ENCODE measurements at places on chromosomes 13 and 19. TPM values are rescaled to one million over a fixed set of nuclear protein-coding genes. Genes with fewer than 3 reads are reported as not detected.

DNA sequence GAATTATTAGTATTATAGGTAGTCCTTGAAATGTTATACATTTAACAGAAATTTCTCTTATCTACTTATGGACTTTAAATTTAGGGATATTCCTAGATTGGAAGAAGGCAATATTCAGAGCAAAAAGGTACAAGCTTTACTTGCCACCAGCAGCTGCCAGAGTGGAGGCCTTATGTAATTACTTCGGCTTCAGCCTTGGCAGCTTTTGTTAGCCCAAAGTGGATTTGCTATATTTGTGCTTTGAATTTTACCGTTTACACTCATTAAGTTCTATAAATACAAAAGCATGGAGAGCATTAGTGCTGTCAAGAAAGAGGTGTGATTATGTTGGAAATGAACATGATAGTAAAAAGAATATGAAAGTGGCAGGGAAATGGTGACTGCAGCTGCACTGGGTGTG is 319.9 kb downstream of the ATP8A2 start:
- DNase-seq, result no peak

DNA sequence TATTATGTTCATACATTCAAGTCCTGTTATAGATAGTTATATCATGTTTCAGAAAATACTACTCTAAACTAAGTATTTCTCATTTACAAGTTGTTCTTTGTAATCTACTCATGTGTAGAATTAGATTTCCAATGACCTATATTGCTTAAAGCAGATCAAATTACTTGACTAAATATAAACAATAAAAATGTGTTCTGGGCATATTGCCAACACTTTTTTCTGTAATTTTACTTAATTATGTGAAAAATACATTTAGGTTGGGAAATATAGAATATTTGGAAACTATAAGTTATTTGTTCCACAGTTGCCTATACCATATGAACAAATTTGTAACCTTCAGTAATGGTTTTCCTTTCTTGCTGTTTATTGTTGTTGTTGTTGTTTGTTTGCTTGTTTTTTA is 275.2 kb upstream of the PCDH9 start:
- DNase-seq, result no peak

DNA sequence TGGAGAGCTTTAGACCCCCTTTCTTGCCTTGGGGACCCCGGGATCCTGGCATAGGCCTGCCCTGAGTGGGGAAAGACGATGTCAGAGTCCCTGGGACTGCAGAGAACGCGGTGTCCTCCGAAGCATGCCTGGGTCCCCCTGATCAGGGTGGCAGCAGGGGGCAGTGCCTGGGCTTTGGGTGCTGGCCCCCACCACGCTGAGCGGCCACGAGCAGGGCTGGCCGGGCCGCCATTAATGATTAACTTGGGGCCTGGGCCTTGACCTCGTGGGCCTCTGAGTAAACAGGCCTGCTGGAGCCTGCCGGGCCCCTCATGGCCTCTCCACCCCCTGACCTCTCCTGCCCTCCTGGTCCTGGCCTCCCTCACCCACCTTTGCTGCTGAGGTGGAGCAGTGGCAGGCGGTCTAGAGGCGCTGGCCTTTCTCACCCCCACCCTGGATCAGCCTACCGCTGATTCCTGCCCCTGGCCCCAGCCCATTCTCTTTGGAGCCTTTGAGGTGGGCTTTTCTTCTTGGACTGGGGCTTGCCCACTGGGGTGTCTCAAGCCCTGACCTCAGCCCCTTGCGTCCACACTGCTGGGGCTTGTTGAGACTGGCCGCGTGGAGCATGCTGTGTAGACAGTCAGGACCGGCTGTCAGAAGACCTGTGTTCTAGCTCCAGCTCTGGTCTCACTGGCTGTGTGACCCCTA is 26.3 kb downstream of the CEBPA start:
- no peak for DNase-seq

GRCh38 chr13:107413005-107413404 is 802.3 kb downstream of the LIG4 start:
- DNase-seq, result no peak

GRCh38 chr13:80865329-80865728 is 524.4 kb upstream of the SPRY2 start:
- no peak for DNase-seq

GRCh38 chr13:100159584-100159983 is 70.7 kb downstream of the PCCA start:
- DNase-seq, result no peak

- DNase-seq, result peak; percentile 76
These were observed 8.0 kb downstream of the CCDC194 start for GRCh38 chr19:17385878-17386611.

- no peak for DNase-seq
These were observed 450.0 kb downstream of the KLF5 start for GRCh38 chr13:73508841-73509240.

- no peak for DNase-seq
These were observed 15.3 kb downstream of the LGALS16 start for GRCh38 chr19:39670998-39671397.

DNA sequence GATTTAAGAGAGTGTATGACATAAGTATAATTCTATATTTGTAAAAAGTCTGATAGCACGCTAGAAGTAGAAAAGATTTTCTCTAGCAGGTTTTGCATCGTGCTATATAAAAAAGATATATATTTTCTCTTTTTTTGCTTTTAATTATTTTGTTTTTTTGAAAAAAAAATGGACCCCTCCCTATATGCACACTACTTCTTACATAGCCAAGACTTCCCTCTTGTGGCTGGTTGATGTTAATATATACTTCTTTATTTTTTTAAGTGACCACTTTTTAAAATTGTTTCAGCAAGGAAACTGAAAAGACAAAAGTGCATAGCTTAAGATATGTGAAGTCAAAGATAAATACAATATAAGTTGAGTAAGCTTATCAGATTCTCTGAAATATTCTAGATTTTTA is 1202.8 kb downstream of the DIAPH3 start:
- no peak for DNase-seq

DNA sequence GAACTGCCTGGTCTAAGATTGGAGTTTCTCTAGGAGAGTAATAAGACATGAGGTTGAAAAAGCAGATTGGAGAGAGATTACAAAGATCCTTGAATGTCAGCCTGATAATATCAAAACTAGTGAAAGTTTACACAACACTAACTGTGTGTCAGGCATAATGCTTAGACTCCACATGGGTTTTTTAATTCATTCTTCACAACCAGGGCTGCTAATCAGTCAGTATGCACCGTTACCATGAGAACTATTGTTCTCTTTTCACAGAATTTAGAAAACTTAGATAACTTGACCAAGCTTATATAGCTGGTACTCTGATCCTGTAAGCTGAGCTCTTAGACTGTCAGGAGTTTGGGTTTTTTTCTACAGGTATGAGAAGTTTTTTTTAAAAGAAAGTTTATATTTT is 46.6 kb upstream of the TSC22D1 start:
- no peak for DNase-seq

DNA sequence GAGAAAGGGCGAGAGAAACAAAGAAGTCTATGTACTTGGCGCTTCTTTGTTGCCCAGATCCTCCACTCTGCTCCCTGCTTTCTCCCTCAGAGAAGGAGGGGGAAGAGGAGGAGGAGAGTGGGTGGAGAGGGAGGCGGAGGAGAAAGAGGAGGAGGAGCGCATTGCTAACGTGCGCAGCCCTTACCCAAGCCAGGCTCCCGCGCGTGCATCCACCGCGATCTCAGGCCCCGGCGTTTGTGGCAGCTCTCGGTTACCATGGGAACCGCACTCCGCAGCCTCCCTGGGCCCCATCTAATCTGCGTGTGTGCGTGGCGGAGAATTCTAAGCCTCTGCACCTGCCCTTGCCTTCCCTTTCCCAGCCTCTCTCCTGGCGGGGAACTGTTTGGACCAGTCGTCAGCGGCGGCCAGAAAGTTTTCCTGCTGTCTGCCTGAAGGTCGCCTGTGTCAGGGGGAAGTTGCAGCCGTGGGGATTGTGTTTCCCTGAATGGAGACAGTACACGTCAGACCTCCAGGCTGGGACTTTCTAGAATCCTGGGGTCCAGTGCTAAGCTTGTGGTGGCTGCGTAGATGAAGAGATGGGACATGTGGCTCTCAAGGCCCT is at the start of gene ERICH6B:
Gene ERICH6B (minus strand): TSS at position 239 of the 601 bp plus-strand sequence. CDS start 18,734 bp downstream, outside the sequence.
- no peak for DNase-seq

DNA sequence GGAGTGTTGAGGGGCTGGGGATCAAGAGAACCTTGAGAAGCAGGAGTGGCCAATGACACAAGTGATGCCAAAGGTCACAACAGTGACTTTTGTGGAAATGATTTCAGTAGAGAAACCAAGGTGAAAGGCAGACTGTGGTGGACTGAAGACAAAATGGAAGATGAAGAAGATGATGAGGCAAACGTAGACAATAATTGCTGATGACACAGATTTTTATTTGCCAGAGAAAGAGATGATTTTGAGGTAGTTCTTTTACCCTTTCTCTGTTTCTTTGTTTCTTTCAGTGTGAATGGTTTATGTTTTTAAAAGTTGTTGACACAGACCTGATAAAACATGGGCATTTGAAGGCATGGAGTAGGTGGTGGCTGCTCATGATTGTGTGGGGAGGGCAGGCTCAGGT is 121.0 kb upstream of the ARGLU1 start:
- DNase-seq, result no peak

- no peak for DNase-seq
These were observed 4.9 kb upstream of the PTBP1 start for GRCh38 chr19:792306-792885.

GRCh38 chr13:44785401-44785800 is 203.9 kb downstream of the NUFIP1 start:
- no peak for DNase-seq

- DNase-seq, result no peak
These were observed 1.2 kb upstream of the PALM3 start for GRCh38 chr19:14063105-14063504.

- peak; percentile 82 for DNase-seq
These were observed 840 bp upstream of the LILRA4 start for GRCh38 chr19:54339646-54340358.

GRCh38 chr13:20814224-20814910 is 40.6 kb upstream of the EEF1AKMT1 start:
- no peak for DNase-seq

- no peak for DNase-seq
These were observed 116.5 kb downstream of the SPRY2 start for GRCh38 chr13:80224468-80224867.

GRCh38 chr19:13843104-13843921 is 33.6 kb upstream of the NANOS3 start:
- peak; percentile 38 for DNase-seq

DNA sequence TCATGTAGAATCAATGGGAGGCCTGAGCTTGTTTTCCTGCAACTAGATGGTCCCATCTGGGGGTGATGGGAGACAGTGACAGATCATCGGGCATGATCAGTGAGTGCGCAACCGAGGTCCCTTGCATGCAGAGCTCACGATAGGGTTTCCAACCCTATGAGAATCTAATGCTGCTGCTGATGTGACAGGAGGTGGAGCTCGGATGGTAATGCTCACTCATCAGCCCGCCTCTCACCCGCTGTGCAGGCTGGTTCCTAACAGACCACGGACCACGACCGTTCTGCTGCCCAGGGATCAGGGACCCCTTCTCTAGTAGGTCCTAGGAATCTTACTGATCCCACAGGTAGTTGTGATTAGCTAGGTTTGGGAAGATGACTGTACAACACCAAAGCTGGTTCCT is 23.5 kb upstream of the GARRE1 start:
- DNase-seq, result no peak

- no peak for DNase-seq
These were observed 25.5 kb upstream of the CCNP start for GRCh38 chr19:40251991-40252390.

DNA sequence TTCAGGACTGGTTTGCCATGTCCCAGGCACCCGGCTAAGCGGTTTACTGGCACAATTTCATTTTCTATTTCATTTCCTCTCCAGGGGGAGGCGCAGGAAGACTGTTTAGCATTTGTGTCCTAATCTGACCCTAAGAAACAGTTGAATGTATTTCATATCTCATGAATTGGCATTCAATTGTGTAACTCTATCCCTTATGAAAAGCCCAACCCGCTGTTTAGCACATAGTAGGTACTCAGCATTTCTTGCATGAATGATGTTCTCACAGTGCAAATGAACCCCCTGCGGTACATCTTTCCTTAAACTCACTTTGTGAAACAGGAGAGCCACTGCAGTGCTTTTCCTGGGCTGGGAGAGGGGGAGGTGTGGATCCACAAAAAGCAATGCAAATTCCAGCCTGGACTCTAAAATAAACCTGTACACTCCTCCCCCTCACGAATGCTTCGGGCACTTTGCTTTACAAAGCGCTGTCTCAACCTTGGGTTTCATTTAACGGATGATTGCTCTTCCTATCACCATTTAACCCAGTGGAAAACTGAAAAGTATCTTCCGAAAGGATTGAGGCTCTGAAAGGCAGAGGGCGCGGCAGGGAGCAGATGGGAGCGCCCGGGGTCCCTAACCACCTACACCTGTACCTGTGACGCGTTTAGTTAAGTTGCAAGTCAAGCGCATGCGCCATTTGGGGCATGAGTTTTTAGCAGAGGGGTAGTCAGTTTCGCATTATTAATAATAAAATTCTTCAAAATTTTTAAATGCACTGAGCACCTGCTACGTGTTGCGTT is 1.2 kb upstream of the EEF2 start:
- DNase-seq, result peak; percentile 86

DNA sequence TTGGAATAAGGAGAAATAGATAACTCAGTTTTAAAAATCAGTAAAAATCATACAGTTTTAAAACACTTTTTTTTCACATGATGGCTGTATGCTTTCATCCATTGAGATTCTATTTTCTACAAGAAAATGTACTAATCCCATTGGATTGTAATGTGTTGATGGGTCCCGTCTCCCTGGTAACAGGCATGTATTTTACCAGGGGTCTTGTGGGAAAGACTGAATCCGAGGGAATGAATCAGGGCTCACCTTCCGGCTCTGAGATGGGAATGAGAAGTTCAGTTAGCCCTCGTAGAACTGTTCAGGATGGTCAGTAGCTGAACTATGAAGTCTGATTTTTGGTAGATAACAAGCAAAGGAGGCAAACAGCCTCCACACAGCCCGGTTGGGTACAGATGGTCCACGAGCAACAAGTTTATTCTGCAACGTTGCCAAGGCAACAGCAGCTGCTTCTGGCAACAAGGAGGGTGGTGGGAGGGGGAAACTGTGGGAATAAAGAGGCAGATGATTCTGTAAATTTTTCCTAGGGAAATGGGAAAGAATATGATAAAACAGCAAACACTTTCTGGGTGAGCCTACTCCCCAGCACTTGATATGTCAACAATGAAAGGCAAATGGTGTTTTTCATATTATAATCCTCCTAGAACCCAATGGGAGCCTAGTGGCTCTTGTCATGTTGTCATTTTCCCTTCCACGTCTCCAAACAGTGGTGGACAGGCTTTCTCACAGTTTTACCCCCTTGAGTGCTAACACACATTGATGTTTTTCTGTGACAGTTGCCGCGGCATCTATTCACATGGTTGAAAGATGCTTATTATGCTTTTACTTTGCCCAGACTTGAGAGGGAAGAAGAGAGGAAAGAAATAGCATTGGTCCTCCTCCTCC is 12.4 kb upstream of the SIAH3 start:
- DNase-seq, result no peak

ZNF468 gene
- 37.7 TPM for total RNA-seq

EDNRB gene
- total RNA-seq, result not detected

VAV1 gene
- 104 TPM for total RNA-seq

MAST1 gene
- 1.2 TPM for total RNA-seq

CEACAM16 gene
- not detected for total RNA-seq

USF2 gene
- 314 TPM for total RNA-seq

FFAR2 gene
- 0.15 TPM for total RNA-seq

TPTE2 gene
- not detected for total RNA-seq

CASP14 gene
- not detected for total RNA-seq

SLC39A3 gene
- total RNA-seq, result 32.8 TPM

IFNL3 gene
- total RNA-seq, result not detected

LGI4 gene
- 0.59 TPM for total RNA-seq

RAD23A gene
- total RNA-seq, result 100 TPM

PLIN5 gene
- total RNA-seq, result 1.00 TPM

LGALS14 gene
- not detected for total RNA-seq

HSD17B14 gene
- 2.9 TPM for total RNA-seq
